ENCODE measurements at places on chromosomes 2 and 18. TPM values are rescaled to one million over a fixed set of nuclear protein-coding genes. Genes with fewer than 3 reads are reported as not detected.

The TGFA gene
- not detected for total RNA-seq

The TRIM54 gene
- total RNA-seq = not detected

The PROC gene
- total RNA-seq = 0.14 TPM

The LINC00305 gene
- total RNA-seq = not detected

The KYNU gene
- 4.6 TPM for total RNA-seq
